ENCODE measurements at places on chromosomes 4 and X.
A peak's percentile ranks its signal among the peaks of the same experiment; 100 is the strongest.

- no peak for DNase-seq
Observed at GRCh38 chr4:121799208-121799823, 1.8 kb upstream of the EXOSC9 start.

DNA sequence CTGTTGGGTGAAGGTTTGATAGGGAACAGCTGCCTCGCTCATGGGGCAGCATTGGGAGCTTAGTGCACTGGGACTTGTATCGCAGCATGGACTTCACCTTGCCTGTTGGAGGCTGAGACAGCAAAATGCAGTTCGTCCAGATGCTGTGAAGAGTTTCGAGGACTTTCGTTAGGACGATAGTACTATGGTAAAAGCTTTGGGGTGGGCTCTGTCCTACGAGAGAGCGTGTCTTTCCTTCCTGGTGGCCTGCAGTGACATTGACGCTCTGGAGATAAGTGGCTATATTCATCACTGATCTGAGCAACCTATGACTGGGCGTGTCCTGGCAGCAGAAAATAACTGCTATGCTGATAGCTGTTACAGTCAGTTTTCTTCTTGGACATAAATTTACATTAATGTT is 44.8 kb downstream of the ARHGAP10 start:
- no peak for DNase-seq

DNA sequence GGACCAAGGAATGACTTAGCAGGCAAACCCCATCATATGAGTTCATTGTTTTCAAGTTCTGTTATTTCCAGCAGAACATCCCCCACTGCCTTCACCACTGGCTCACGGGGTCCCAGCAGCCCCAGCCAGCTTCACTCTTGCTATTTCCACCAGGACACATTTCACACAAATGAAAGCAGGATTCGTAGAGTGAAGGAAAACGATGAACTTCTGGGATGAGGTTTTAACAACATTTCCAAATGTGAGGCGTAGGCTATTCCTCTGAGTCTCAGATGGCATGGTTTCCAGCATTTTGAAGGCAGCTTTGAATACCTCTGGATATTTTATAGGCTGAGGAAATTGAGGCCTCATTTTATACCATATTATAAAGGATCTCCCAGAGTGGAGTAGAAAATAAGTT is 32.9 kb upstream of the EGFL6 start:
- DNase-seq = no peak

DNA sequence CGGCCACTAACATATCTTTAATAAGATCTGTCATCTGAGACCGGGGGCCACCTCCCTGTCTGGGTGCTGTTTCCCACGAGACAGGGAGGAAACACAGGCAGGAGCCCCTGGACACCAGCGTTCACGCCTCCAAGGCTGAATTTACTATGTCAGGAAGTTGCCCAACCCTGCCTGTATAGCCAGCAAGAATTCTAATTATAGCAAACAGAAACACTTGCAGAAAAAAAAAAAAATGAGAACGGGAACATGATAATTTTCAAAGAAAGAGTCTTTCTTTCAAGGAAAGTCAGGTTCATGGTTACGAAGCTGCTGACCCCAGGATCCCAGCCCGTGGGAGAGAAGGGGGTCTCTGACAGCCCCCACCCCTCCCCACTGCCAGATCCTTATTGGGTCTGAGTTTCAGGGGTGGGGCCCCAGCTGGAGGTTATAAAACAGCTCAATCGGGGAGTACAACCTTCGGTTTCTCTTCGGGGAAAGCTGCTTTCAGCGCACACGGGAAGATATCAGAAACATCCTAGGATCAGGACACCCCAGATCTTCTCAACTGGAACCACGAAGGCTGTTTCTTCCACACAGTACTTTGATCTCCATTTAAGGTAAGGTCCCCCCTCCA is at the start of gene IL3RA:
Gene IL3RA, plus strand, starts transcription at position 455 of the 613 bp plus-strand sequence. CDS start 4,981 bp downstream, outside the sequence.
- DNase-seq = peak; percentile 19

GRCh38 chr4:37998226-37998625 is 38.0 kb downstream of the PTTG2 start:
- no peak for DNase-seq

DNA sequence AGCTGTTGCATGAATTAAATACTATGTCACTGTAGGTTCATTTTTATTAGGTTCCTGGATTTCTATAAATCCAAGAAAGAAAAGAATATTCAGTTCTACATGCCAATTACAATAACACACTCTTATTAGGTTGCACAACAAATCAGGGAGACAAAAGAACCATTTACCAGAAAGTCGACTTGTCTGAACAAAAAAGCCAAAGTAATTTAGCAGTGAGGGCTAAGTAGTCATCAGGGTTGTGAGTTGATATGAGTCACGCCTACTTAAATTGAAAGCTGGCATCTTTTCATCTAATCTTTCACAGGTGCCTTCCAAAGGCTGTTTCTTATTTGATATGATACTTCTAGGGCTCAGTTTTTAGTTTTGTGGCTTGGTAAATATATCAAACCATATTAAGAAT is 25.4 kb upstream of the GNRHR start:
- DNase-seq = no peak

GRCh38 chr4:155974476-155974749 is 20.7 kb upstream of the CTSO start:
- DNase-seq = no peak

- peak; percentile 51 for DNase-seq
Observed at GRCh38 chr4:70651864-70652506, 14.3 kb downstream of the JCHAIN start.

DNA sequence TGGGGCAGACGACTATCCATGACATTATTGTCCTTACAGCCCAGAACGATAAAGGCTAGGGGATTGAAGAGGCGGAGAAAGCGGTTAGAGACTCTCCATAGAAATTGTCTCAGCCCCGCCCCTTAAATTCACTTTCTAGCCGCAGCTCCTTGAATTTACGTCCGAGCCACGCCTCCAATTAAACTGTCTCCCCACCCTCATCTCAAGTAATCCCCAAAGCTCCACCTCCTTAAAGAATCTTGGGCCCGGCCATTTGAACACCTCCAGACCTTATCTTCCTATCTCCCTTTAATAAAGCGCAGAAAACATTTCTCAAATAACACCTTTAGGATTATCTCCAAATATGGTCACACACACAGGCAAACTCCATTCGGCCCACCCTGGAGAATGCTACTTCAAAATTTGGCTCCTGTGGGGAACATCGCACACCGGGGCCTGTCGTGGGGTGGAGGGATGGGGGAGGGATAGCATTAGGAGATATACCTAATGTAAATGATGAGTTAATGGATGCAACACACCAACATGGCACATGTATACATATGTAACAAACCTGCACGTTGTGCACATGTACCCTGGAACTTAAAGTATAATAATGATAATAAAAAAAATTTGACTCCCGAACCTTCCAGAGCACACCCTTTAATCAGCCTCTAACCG is 7.2 kb upstream of the MAGIX start:
- DNase-seq = peak; percentile 58

GRCh38 chrX:136065044-136065671 is 79.9 kb downstream of the SLC9A6 start:
- DNase-seq = peak; percentile 36

All from CD4-positive, alpha-beta T cell treated with Interleukin-10 for 1 hour (primary cell).